ENCODE measurements at places on chromosomes 5 and 9.

DNA sequence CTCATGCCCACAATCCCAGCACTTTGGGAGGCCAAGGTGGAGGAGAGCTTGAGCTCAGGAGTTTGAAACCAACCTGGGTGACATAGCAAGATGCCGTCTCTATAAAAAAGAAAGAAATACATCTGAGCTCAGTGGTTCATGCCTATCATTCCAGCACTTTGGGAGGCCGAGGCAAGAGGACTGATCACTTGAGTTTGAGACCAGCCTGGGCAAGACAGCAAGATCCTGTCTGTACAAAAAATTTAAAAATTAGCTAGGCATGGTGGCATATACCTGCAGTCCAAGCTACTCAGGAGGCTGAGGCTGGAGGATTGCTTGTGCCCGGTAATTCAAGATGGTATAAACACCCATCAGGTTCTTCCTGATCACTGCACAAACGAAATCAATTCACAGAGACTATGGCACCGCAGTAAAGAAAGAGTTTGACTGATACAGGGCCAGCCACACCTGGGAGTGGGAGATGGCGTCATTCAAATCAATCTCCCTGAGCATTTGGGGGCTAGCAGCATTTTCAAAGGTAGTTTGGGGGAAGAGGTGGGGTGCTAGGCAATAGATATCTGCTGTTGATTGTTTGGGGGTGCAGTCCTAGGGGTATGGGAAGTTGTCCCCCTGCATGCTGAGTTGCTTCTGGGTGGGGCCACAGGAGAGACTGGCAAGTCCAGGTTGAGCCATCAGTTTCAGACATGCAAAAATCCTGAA, 169.2 kb downstream of the TTC39B start:
- H3K27me3 ChIP-seq, result no peaks in the 10 kb centered on the region
- no peaks in the 10 kb centered on the region for H3K36me3 ChIP-seq
- no peak for DNase-seq
- H3K27ac ChIP-seq, result no peak overlapping the region
- H3K4me1 ChIP-seq, result peaks cover 22% of the 10 kb centered on the region

- DNase-seq, result no peak
- no peak overlapping the region for H3K4me3 ChIP-seq
- H3K4me1 ChIP-seq, result no peaks in the 10 kb centered on the region
- no peak overlapping the region for H3K27ac ChIP-seq
Measured at GRCh38 chr5:308672-309271, 12.7 kb upstream of the AHRR start.

DNA sequence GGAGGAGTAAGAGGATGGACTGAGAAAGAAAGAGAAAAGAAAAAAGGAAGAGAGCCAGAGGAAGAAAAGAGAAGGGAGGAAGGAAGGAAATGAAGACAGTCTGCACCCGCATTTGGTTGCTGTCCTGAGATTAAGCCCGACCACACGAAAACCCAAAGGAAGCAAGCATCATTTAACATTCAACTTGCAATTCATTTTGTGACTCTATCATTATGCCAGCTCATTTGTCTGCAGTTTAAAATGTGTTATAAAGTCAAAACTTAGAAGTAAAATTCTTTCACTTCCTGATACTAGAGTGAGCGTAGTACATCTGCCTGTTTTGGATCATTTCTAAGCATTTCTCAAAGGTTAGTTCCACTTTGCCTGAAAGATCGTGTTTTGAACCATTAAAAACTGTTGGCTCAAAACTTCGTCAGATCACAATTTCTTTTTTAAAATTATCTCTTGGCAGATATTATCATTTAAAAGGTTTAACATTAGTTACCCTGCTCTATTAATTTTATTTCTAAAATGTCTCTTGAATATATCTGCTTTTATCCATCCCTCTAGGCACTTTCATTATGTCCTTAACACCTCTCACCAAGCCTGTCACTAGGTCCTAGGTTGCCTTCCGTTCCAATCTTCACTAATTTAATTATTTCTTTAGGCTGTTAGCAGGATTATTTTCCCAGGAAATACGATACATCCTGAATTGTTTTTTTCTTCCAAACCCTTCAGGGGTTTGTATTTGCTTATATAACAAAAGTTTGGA, 240.9 kb downstream of the TLE4 start:
- H3K27ac ChIP-seq, result no peak overlapping the region
- no peaks in the 10 kb centered on the region for H3K36me3 ChIP-seq
- no peak for DNase-seq
- no peaks in the 10 kb centered on the region for H3K27me3 ChIP-seq

GRCh38 chr5:170508660-170509347, 5.0 kb downstream of the KCNIP1 start:
- DNase-seq, result no peak
- no peak overlapping the region for H3K4me3 ChIP-seq
- no peaks in the 10 kb centered on the region for H3K36me3 ChIP-seq
- H3K27ac ChIP-seq, result no peak overlapping the region
- peaks cover 33% of the 10 kb centered on the region for H3K27me3 ChIP-seq

- peaks cover 23% of the 10 kb centered on the region for H3K4me1 ChIP-seq
- DNase-seq, result no peak
- H3K36me3 ChIP-seq, result peaks cover 20% of the 10 kb centered on the region
- H3K27ac ChIP-seq, result peak overlapping the region; percentile 80
- no peaks in the 10 kb centered on the region for H3K27me3 ChIP-seq
- H3K4me3 ChIP-seq, result peak overlapping the region; percentile 0
Measured at GRCh38 chr9:132319421-132320110, 35.2 kb downstream of the SETX start.

DNA sequence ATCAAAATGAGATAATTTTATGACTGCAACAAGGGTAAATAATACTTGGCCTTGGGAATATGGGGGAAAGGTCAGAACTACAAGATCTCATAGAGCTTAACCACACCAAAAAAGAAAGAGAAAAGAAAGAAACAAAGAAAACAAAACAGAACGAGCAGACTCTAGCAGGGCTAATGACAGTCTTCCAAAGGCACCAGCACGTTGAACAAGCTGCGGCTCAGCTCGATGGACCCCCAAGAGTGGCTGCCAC, 689 bp downstream of the AK3 start:
- H3K27ac ChIP-seq, result peak overlapping the region; percentile 92
- no peak for DNase-seq
- H3K4me1 ChIP-seq, result peaks cover 28% of the 10 kb centered on the region
- H3K36me3 ChIP-seq, result no peaks in the 10 kb centered on the region
- H3K4me3 ChIP-seq, result peak overlapping the region; percentile 80
- no peaks in the 10 kb centered on the region for H3K27me3 ChIP-seq

- no peak for DNase-seq
- no peaks in the 10 kb centered on the region for H3K27me3 ChIP-seq
- H3K4me3 ChIP-seq, result no peak overlapping the region
- H3K4me1 ChIP-seq, result peaks cover 18% of the 10 kb centered on the region
Measured at GRCh38 chr5:83553000-83553486, 81.5 kb downstream of the VCAN start.

DNA sequence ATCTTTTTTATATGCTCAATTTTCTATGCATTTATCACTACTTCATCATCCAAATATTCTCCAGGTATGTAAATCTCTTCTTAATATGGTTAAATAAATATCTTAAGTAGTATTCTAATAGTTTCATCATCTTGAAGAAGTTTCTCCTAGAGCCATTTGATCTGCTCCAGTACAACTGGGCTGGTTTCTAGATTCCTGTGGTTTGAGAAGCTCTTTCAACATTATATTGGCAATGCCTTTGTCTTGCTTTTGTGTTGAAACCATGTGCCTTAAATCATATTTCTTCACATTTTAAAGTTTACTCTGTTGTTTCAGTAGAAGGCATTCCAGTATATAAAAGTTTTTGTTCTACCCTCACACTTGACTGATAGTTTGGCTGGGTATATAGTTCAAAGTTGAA, 27.6 kb downstream of the MBLAC2 start:
- no peak overlapping the region for H3K4me3 ChIP-seq
- no peak for DNase-seq
- H3K36me3 ChIP-seq, result peaks cover 3% of the 10 kb centered on the region
- H3K27me3 ChIP-seq, result no peaks in the 10 kb centered on the region
- H3K27ac ChIP-seq, result no peak overlapping the region

DNA sequence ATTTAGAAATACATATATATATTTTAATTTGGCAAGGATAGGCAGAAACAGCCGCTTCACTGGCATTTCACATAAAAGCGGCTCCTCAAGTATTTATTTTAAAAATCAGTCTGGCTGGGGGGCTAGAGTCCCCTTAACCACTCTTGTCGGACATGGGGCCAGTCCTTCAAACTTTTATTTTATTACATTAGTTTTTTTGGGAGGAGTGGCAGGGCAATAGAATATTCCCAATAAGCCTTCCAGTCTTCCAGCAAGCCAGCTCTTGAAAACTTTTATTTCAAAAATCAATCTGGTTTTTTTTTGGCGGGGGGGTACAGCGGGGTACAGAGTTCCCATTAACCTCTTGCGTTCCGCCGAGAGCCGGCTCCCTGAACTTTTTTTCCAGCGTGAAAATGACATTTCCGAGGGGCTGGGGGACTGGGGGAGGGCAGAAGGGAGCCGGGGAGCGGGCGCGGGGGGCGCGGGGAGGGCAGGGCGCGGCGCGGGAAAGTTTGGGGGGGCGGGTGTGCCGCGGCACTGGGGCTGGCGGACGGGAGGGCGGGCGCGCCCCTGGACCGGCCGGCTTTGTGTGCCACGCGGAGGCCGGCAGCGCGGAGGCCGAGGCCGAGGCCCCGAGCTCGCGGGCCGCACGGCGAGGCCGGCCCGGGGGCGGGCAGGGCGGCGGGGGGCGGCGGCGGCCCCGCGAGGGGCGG, 504 bp upstream of the ZNF618 start:
- H3K4me1 ChIP-seq, result peaks cover 35% of the 10 kb centered on the region
- no peaks in the 10 kb centered on the region for H3K36me3 ChIP-seq
- no peak for DNase-seq
- peaks cover 3% of the 10 kb centered on the region for H3K27me3 ChIP-seq
- H3K4me3 ChIP-seq, result peak overlapping the region; percentile 71
- peak overlapping the region; percentile 47 for H3K27ac ChIP-seq

DNA sequence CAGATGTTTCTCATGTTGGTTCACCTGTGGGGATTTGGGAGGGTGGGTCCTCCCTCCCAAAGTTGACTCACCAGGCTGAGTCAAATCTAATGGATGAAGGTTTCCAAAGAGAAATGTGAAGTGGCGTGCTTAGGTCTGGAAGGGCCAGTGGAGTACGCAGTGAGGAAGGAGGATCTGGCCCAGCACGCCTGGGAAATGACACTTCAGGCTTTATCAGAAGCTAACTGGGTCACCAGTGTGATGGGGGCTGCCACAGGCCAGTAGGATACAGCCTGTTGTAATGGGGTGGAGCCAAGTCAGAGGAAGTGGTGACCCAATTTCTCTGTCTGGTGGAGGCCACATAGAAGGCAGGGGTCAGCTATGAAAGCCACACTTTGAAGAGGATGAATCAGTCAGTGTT, 18.0 kb downstream of the POLR1E start:
- no peak overlapping the region for H3K4me3 ChIP-seq
- H3K27ac ChIP-seq, result no peak overlapping the region
- no peaks in the 10 kb centered on the region for H3K27me3 ChIP-seq
- no peaks in the 10 kb centered on the region for H3K4me1 ChIP-seq
- peaks cover 36% of the 10 kb centered on the region for H3K36me3 ChIP-seq

GRCh38 chr5:112221128-112221527, 197.9 kb downstream of the EPB41L4A start:
- no peaks in the 10 kb centered on the region for H3K27me3 ChIP-seq
- H3K36me3 ChIP-seq, result no peaks in the 10 kb centered on the region
- H3K4me3 ChIP-seq, result no peak overlapping the region
- H3K27ac ChIP-seq, result peak overlapping the region; percentile 66

DNA sequence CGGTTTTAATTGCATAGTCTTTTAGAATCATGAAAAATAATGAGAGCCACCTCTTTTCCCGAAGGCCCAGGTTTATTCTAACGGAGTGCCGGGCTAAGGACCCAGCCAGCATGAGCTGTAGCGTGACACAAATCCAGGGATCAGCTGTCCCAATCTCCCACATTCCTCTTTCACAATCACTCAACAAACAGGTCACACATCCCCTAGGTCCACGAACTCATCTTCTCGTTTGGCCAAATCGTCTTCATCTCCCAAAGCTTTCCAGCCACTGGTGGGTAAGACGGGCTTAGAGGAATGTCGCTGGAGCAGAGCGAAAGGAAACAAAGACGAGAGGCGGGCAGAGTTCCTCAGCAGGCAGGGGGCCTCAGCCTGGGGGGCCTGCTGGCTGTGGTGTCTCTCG, 55.5 kb upstream of the GOLPH3 start:
- no peaks in the 10 kb centered on the region for H3K27me3 ChIP-seq
- peaks cover 42% of the 10 kb centered on the region for H3K4me1 ChIP-seq
- peak overlapping the region; percentile 76 for H3K27ac ChIP-seq
- H3K36me3 ChIP-seq, result peaks cover 20% of the 10 kb centered on the region
- H3K4me3 ChIP-seq, result no peak overlapping the region
- DNase-seq, result no peak

GRCh38 chr5:117065800-117066199, 491.2 kb upstream of the SEMA6A start:
- DNase-seq, result no peak
- H3K36me3 ChIP-seq, result peaks cover 5% of the 10 kb centered on the region
- peaks cover 26% of the 10 kb centered on the region for H3K4me1 ChIP-seq
- no peak overlapping the region for H3K4me3 ChIP-seq

DNA sequence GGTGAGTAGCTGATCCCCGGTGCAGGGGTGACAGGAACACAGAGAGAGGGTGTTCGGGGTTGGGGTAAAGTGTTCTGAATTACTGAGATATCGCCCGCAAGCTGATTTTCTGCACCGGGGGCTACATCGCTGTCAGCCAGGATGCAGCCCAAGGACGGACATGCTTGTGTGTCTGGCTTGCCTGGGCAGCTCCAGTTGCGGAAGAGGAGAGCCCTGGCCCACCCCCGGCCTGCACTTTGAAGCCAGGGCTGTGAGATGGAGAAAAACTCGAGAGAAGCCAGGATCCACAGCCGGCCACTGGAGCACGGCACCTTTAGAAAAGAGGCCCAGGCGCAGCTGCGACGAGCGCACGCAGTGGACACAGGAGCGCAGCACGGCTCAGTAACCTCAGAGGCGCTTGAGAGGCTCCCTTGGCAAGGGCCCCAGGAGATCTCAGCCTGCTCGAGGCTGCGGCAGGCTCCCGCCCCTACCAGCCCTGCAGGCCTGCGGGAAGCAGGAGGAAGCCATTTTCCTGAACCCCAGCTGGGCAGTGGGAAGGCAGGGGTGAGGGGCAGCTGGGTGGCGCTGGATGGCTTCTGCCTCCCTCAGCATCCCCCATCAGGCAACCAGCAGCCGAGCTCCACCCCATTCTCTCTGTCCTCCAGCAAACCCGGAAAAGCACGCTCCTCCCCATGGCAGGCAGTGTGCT, 59.2 kb downstream of the C9orf50 start:
- H3K4me3 ChIP-seq, result no peak overlapping the region
- peaks cover 57% of the 10 kb centered on the region for H3K4me1 ChIP-seq
- no peaks in the 10 kb centered on the region for H3K27me3 ChIP-seq
- DNase-seq, result no peak
- H3K27ac ChIP-seq, result peak overlapping the region; percentile 94
- no peaks in the 10 kb centered on the region for H3K36me3 ChIP-seq

DNA sequence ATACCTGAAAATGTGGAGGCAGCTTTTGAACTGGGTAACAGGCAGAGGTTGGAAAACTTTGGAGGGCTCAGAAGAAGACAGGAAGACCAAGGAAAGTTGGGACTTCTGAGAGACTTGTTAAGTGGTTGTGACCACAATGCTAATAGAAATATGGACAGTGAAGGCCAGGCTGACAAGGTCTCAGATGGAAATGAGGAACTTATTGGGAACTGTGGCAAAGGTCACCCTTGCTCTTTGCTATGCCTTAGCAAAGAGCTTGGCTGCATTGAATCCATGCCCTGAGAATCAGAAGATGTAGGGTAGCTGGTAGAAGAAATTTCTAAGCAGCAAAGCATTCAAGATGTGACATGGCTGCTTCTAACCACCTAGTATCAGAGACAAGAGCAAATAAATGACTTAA, 244.4 kb upstream of the ADRA1B start:
- no peaks in the 10 kb centered on the region for H3K27me3 ChIP-seq
- H3K27ac ChIP-seq, result no peak overlapping the region
- H3K36me3 ChIP-seq, result no peaks in the 10 kb centered on the region
- no peak for DNase-seq
- no peaks in the 10 kb centered on the region for H3K4me1 ChIP-seq
- H3K4me3 ChIP-seq, result no peak overlapping the region

All from mesothelial cell of epicardium (in vitro differentiated cells).